Foreskin keratinocyte (primary cell): ENCODE measurements at places on chromosomes 7 and 10. TPM values are rescaled to one million over a fixed set of nuclear protein-coding genes. Genes with fewer than 3 reads are reported as not detected.

GRCh38 chr7:13604178-13604577, 385.3 kb downstream of the ETV1 start:
- DNase-seq: peak; percentile 67

DNA sequence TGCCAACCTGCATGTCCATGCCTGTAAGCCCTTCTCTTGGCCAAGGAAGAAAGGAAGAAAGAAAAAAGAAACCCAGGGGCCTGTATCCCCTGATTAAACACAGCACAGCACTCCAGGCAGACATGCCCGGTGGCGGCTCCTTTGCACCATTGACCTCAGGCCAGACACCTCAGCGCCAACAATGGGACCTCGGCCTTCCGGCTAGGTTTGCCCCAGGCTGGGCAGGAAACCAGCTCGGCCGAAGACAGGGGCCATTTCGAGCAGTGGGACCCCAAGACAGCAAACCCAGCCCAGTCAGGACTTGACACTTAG, 2.8 kb downstream of the HOXA10 start:
- peak; percentile 61 for DNase-seq

DNA sequence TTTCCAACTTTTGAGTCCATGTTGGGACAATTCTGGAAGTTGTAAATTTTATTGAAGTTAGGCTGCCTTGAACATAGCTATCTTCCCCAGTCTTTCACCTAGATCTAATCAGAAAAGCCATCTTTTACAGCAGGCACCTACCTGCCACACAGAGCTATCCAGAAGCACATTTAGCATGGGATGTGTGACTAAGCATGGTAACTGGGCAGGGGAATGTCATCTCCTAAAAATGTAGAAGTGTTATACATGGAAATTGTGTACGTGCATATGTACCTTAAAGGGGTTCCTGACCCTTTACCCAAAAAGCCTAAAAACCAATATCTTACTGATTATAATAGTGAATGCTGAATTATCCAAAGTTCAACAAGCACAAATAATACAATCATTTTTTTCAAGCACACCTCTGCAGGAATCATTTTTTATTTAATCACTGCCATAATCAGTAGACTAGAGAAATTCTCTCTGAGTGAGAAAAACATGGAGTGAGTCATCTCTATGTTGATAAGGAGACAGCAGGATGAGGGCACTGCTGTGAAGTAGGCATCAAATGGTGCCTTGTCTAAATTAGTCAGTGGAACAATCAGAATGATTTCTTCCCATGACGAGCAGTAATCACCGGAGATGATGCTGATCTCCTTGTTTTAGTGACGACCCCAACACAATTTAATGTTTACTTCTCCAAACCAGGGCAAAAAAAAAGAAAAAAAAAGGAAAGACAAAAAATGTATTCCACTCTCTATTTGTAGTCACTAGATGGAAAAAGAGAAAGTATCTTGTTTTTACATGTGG, 75.9 kb downstream of the SORBS1 start:
- peak; percentile 48 for DNase-seq

DNA sequence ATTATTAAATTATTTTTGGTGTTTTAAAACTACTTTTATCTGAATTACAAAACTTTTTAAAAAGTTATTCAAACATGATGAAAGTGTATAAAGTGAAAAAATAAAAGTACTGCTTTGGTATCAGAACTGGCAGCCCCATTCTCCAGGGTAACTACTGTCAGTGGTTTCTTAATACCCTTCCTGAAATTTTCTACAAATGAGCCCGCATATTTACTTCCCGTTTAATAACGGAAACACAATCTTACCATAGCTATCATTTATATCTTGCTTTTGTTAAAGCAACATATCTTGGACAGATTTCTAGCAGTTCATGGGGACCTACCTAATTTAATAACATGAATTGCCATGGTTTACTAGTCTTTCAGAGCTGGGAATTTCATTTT, 249.9 kb downstream of the RNLS start:
- no peak for DNase-seq

GRCh38 chr10:43665054-43665453, 16.4 kb upstream of the ZNF32 start:
- no peak for DNase-seq

GRCh38 chr7:87391020-87391701, 45.7 kb downstream of the CROT start:
- no peak for DNase-seq

- DNase-seq: no peak
Measured at GRCh38 chr10:91907914-91908336, 1.4 kb downstream of the FGFBP3 start.

Gene VPS37D
- total RNA-seq: 1.4 and 2.1 TPM in 2 replicates

Gene CRTAC1
- not detected in 2 replicates for total RNA-seq

DNA sequence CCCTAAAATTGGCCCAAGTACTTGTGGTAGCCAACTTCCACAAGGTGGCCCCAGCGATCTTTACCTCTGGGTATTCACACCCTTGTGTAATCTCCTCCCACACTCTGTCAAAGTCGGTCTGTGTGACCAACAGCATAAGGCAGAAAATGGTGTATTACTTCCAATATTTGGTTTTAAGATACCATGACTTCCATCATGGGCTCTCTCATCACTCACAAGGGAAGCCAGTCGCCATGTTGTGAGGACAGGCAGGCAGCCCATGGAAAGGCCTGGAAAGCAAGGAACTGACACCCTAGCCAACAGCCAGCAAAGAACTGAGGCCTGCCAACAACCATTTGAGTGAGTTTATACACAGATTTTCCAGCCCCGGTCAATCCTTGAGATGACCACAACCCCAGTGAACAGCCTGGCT, 91.0 kb upstream of the KMT2E start:
- DNase-seq: peak; percentile 70

- peak; percentile 72 for DNase-seq
Measured at GRCh38 chr7:76304888-76305375, 2.5 kb downstream of the HSPB1 start.

DNA sequence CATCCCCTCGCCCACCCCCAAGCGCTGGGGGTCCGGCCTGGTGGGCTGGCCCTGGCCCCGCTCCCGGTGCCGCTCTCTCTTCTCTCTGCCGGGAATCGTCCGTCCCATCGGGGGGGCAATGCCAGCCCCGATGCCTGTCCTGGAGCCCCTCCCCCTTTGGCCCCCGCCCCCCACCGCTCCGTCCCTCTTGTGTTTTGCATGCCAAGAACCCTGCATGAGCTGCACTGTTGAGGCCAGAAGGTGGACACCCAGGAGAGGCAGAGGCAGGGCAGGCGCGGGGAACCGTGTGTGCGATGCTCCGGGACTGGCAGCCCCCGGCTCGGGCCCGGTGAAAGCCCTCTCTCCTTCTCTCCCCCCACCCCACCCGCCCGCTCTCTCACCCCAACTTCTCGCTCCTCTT, 22.1 kb upstream of the HSPB1 start:
- DNase-seq: no peak

DNA sequence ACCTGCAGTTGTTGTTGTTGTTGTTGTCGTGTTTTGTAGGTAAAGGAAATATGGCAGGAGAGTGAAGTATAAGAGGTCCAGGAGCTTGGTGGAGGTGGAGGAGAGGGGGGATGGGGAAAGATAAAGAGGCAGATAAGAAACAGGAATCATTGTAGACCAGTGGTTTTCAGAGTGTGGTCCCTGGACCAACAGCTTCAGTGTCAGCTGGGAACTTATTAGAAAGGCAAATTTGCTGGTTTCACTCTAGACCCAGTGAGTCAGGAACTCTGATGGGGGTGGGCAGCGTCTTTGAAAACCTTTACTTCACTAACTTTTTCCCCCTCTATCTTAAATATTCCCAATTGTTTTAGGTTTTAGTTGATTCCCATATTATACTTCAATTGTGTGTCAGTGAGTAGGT, 241.5 kb downstream of the AUTS2 start:
- no peak for DNase-seq

DNA sequence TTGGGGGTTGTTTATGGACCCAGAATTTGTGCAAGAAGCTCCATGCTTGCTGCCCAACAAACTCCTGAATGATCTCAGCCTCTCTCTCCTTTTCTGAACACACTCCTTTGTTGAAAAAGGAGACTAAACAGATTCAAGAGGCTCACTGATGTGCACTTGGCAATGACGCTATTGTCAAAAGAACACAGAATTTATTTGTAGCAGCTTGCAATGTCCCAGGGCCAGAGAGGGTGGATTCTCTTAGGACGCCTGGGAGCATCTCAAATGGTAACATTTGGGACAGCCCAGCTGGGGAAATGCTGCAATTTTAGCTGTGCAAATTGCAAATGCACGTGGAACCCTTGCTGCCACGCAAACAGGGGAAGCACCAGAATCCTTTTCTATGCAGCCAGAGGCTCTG, 79.9 kb downstream of the GPR26 start:
- DNase-seq: no peak

Gene GNGT1
- not detected in 2 replicates for total RNA-seq

Gene UCN3
- total RNA-seq: not detected in 2 replicates

- DNase-seq: no peak
Measured at GRCh38 chr10:123860209-123860608, 31.4 kb downstream of the CPXM2 start.

DNA sequence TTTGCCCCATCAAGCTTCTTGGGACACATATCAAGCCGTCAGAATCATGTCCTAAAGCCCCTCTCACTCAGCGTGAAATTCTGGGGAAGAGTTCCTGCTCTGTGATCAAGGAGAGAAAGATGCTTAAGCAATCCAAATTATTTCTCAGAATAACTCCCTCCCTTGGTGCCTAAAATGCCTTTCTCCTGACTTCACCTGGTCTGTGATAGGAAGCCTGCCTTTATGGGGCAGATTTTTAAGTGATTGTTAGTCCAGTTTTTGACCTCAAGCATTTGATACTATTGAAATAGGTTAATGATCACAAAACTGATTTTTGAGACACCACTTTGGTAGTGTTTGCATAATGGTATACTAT, 76.4 kb upstream of the MAGI2 start:
- peak; percentile 15 for DNase-seq
